NCI-H2081 (cell line): ENCODE measurements at places on chromosomes 5 and 9.

DNA sequence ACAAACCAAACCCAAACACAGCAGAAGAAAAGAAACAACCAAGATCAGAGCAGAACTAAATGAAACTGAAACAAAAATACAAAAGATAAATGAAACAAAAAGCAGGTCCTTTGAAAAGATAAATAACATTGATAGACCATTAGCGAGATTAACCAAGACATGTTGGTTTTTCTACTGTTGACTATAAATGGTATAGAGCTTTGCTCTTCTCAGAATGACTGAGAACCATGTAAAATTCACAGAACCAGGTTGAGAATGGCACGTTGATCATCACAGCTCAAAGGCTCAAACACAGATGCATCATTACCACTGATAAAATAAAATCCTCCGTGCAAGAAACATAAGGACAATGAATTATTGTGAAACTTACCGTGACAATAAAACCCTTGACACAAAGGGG is 105.2 kb downstream of the MARCHF11 start:
- DNase-seq, result no peak

- DNase-seq, result no peak
Measured at GRCh38 chr9:137116027-137116507, 1.5 kb upstream of the DPP7 start.

- peak; percentile 85 for DNase-seq
Measured at GRCh38 chr9:108844856-108845255, 10.9 kb downstream of the ACTL7B start.

GRCh38 chr5:133888625-133888991 is 79.8 kb downstream of the C5orf15 start:
- DNase-seq, result no peak

GRCh38 chr5:134586866-134587524 is 45.6 kb downstream of the SAR1B start:
- DNase-seq, result peak; percentile 30

GRCh38 chr9:97905228-97905627 is 17.1 kb downstream of the TRMO start:
- no peak for DNase-seq

GRCh38 chr5:138901716-138902115 is 26.6 kb upstream of the LRRTM2 start:
- no peak for DNase-seq

GRCh38 chr5:18299166-18299565 is 664.9 kb downstream of the TAF11L14 start:
- no peak for DNase-seq

- no peak for DNase-seq
Measured at GRCh38 chr9:94909250-94909894, 182.9 kb downstream of the AOPEP start.

GRCh38 chr5:172371684-172372083 is 82.6 kb downstream of the SH3PXD2B start:
- DNase-seq, result no peak

GRCh38 chr5:119016125-119016774 is 27.9 kb upstream of the DTWD2 start:
- no peak for DNase-seq

DNA sequence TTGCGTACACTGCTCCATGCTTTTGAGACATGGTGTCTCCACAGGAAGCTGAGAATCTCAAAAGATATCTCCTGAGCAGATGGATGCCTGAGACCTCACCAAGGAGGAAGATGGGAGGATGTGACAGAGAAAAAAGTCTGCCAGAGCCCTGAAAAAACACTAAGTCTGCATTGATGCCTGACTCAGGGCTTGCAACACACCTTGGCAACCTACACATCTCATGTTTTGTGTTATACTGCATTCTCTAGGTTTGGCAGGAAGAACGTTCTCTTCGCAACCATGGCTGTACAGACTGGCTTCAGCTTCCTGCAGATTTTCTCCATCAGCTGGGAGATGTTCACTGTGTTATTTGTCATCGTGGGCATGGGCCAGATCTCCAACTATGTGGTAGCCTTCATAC is 19.2 kb downstream of the SLC22A4 start:
- no peak for DNase-seq

DNA sequence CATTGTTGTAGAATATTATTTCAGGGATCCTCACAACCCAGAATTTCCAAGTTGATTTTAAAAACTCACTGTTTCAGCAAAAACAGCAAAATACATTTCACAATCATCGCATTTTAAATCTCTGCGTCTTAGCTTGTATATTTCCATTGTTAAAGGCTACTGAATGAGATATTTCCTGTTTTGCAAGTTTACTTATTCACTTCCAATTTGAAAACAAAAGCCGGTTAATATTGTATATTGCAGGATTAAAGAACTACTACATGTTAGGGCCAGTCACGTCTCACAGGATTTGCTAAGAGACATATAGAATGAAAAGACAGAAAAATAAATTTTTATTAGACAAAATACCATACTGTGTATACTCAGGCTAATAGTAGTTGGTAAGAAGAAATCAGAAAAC is 395.9 kb upstream of the CDH9 start:
- no peak for DNase-seq

- no peak for DNase-seq
Measured at GRCh38 chr9:83670381-83670780, 37.4 kb downstream of the UBQLN1 start.

GRCh38 chr5:10331341-10331796 is 22.1 kb upstream of the MARCHF6 start:
- DNase-seq, result peak; percentile 97

- DNase-seq, result no peak
Measured at GRCh38 chr9:69582018-69582417, 90.2 kb downstream of the APBA1 start.

DNA sequence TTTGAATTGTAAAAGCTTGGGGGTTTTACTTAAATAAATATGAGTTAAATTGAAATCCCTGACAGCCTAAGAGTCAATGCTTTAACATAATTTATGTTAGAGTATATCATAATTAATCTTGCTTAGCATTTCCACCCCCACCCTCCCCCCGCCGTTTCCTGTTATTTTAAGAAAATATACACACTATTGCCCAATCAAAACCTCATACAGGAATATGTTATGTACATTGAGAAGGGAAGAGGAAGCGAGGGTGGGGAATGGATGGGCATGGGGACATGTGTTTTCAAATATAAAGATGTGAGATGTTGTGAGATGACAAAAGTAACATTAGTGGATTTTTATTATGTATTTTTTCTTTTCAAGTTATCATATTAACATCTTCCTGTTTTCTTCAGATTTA is 561.1 kb upstream of the MEF2C start:
- no peak for DNase-seq

DNA sequence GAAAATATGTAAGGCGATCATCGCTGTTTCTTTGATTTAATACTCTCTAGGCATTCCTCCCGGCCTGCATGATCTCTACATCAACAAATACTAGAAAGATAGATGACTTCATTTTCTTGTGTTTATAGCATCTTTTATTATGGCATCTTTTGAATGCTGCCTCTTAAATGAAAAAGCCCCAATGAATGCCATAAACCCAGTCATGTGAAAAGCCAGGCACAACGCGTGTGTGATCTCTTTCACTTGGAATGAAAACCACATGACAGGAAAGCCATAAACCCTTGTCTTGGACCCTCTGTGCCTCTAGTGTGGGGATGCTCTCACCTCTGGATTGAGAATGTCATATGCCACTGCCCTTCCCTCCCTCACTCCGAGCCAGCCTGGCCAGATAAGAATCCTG is 476.2 kb downstream of the SEMA5A start:
- no peak for DNase-seq

DNA sequence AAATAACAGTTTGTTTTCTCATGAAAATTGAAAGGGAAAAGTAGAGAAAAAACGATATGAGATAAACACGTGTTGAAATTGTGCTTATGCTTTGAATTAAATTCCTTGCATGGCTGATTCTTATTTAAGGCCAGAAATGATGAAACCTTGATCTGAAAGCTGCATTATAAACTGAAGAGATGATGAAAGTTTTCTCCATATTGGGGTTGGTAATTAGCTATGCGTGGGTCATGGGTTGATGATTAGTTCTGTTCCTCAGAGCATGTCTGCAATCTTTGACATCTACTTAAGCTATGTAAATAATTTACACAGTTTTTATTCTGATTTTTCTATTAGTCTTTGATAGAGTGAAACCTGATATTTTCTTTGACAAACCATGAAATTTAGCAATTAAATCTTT is 264.1 kb downstream of the CD180 start:
- DNase-seq, result no peak

GRCh38 chr5:142445266-142445665 is 120.4 kb upstream of the SPRY4 start:
- no peak for DNase-seq

GRCh38 chr9:76644171-76644570 is 120.1 kb upstream of the PCA3 start:
- no peak for DNase-seq

- no peak for DNase-seq
Measured at GRCh38 chr9:6383551-6384225, 29.3 kb upstream of the UHRF2 start.

- no peak for DNase-seq
Measured at GRCh38 chr9:79945016-79945415, 373.3 kb downstream of the TLE4 start.

- DNase-seq, result no peak
Measured at GRCh38 chr5:155017610-155018009, 4.1 kb downstream of the KIF4B start.

DNA sequence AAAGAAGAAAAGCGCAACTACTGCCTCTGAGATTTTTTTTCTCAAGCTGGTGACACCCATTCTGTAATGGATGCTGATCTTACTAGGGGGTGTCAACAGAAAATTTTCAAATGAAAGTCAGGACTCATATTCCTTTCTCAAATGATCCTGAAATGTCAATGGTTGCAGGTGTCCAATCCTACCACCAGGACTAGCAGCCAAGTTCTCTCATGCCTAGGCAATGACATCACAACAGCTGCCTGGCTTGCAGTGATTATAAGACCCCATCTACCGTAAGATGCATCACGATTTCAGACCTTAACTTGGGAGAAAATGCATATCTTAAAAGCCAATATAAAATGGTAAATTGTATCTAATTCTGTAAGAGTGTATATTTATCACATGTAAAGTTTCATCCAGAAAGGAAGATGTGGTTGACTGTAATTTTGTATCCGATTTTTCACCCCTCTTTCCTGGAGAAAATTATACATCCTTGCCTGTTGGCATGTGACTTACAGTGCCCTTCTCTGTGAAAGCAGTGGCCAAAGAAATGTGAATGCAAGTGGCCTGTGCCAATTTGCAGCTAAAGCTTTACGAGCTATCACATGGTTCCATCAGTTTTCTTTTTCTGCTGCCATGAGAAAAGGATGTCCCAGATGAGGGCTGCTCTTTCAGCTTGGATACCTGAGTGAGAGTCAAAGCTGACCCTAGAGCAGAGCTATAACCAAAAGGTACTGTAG is 104.4 kb downstream of the DENND1A start:
- peak; percentile 1 for DNase-seq

DNA sequence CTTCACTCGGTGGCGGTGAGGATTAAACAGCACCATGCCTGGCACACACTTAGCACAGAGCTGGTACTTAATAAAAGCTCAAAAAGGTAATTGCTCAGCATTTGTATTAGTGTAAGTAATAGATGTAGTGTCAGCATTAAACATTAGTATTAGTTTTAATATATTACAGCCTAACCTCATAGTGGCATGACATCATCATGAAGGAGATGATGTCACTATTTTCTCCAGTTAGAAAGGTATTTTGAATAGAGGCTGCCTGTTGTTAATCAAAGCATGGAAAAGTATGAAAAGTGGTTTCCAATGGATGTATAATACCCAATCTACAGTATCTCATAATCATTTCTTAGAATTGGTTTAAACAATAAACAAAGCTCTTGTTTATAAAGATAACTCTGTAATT is 49.0 kb upstream of the FSTL4 start:
- DNase-seq, result no peak

DNA sequence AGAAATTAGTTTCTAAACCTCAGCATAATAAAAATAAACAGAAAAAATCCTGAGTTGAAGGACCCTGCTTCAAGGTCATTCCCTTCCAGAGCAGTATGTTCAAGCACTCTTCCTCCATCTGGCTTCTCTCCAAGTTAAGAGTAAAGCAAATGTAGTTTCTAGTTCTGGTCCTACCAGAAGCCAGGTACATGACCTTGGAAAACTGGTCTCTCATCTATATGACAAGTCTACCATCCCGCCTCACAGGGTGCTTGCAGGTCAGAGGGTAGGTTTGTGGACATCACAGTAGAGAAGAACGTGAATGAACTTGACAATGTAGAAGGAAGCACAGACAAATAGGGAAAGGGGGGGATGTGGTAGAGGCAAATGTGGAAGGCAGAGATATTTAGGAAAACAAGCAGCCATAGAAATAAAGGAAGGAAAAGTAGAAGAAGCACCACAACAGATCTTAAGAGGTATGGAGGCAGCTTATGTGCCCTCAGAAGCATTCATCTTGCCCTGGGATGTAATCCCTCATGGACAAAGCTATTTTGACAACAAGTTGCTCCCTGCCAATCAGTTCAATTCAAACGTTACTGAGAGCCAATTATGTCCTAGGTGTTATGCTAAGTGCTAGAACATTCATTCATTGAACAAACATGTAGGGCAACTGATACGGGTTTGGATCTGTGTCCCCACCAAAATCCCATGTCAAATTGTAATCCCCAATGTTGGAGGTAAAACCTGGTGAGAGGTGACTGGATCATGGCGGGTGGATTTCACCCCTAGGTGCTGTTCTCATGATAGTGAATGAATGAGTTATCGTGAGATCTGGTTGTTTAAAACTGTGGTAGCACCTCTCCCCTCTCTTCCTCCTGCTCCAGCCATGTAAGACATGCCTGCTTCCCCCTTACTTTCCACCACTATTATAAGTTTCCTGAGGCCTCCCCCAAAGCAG is 23.7 kb upstream of the CTNNAL1 start:
- no peak for DNase-seq

GRCh38 chr5:33316773-33317172 is 124.0 kb upstream of the TARS1 start:
- no peak for DNase-seq

- no peak for DNase-seq
Measured at GRCh38 chr5:11363631-11364178, 540.5 kb downstream of the CTNND2 start.

DNA sequence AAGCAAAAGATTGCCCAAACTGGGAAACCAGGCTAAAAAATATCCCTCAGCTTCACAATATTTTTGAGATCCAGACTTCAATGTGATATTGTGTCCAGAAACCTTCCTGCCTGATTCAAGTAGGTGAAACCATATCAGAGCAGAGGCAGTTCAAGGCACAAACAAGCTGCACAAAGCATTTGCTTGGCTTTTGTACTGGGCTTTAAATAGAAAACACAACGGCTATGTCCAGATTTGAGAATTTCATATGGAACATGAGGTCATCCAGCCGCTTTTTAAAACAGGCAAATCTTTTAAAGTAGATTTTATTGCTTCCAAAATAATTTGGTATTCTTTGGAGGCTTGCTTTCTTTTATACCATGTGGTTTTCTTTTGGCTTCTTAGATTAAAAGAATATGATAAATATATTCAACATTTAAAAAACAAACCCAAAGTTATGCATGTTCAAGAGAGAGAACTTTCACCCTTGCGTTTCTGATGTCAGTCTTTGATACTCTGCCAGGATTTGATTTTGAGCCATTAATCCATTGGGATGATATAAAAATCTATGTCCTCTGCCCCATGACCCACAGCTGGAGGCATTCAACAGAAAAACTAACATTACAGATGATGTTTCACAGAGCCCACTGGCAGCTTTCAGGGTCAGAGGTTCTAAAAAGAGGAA is 29.0 kb upstream of the CCDC112 start:
- DNase-seq, result no peak
